Activated CD8-positive, alpha-beta memory T cell treated with anti-CD3 and anti-CD28 coated beads for 4 hours (primary cell): ENCODE measurements at places on chromosomes 4 and X.

DNA sequence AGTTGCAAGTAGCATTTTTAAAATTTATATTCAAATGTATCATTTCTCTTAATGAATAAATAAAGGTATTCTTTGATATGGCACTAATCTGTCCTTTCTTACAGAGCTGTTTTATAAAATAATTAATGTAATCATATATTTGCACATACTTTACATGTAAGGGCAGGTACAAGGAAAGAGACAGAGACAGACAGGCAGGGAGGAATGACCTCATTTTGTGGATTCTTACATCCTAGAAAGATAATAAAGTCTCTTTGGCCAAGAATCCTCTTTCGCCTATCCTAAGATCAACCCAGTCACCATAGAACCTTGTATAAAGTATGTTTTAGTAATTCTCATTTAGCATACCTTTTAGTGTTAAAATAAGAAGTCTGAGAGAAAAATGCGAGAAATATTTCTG, 98.5 kb upstream of the CTSO start:
- DNase-seq = no peak

- no peak for DNase-seq
Measured at GRCh38 chr4:120694973-120695372, 227.6 kb downstream of the PRDM5 start.

DNA sequence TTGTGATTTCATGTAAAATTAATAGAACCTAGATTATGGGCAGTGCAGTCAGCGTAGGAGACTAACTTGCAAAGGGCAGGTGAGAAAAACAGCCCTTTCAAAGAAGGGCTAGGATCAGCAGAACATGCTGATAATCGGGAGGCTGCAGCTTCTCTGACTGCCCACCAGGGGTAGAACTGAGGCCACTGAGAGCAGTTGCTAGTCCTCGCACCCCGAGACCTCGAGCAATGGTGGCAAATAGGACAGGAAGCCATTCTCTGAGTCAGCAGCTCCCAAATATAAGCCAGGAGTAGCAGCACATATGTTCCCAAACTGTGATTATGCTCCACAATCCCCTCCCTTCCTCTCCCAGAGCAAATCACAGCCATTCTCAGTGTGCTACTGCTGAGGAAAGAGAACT, 186.5 kb downstream of the MSL3 start:
- no peak for DNase-seq

DNA sequence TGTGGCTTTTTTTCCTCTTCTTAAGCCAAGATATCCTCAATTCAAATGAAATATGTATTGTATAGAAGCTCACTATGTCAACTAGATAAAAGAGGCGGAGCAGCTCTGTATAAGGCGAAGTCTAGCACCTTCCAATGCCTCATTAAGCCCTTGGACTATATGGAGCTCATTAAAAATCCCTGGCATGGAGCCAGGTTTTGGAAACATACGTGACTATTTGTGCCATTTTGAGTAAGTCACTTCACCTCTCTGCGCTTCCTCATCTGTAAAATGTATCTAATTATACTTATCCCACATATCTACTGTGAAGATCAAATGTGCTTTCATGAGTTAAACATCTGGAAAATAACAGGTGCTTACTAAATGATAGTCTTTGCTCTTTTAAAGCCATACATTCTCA, 57.2 kb downstream of the YIPF6 start:
- no peak for DNase-seq

- no peak for DNase-seq
Measured at GRCh38 chrX:110317061-110317819, 645 bp downstream of the AMMECR1 start.

DNA sequence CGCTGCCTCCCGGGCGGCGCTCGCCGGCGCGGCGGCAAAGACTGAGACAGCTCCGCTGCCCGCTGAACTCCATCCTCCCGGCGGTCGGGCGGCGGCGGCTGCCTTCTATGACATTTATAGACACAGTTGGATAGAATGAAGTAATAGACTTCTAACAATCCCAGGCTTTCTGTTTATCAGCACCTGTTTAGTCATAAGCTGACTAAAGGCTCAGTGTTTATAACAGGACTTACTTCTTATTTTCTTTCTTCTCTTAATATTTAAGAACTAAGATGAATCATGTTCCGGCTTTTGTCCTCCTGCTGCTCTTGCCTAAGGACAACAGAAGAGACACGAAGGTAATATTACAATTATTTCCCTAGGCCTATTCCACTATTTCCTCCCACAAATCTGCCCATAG, 3.9 kb downstream of the ARL13A start:
- no peak for DNase-seq

GRCh38 chrX:113726466-113726865, 857.4 kb upstream of the HTR2C start:
- DNase-seq = no peak

DNA sequence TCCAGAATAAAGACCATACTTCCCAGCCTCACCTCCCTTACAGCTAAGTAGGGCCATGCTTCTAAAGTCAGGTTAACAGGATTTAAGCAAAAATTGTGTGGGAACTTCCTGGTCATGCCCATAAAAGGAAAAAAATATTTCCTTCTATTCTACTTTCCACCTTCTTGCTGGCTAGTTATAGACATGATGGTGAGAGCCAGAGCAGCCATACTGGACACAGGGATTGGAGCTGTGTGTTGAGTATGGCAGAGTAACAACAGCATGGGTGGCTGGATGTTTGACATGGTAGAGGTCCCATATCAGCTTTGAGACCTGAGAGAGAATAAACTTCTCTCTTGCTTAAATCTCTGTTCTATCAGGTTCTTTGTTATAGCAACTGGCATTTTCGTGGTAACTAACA, 15.1 kb upstream of the CBR4 start:
- no peak for DNase-seq

DNA sequence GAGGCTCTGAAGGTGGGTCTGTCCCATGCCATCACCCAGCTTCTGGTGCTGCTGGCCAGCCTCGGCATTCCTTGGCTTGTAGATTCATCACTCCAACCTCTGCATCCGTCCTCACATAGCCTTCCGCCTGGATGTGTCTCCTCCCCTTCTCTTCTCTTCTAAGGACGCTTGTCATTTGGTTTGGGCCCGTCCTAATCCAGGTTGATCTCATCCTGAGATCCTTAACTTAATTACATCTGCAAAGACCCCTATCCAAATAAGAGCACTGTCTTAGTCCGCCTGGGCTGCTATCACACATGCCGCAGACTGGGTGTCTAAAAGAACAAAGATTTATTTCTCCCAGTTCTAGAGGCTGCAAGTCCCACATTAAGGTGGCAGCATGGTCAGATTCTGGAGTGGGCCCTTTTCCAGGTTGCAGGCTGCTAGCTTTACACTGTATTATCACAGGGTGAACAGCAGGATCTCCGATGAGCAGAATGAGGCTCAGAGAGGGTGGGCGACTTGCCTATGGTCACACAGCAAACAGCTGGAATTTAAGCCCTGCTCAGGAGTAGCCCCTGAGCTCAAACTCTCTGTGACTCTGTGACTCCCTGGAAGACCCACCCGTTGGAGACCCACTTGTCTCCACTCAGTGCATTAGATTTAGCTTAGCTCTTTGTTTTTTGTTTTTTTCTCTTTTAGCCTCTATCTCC, 113.1 kb downstream of the STK32B start:
- no peak for DNase-seq

DNA sequence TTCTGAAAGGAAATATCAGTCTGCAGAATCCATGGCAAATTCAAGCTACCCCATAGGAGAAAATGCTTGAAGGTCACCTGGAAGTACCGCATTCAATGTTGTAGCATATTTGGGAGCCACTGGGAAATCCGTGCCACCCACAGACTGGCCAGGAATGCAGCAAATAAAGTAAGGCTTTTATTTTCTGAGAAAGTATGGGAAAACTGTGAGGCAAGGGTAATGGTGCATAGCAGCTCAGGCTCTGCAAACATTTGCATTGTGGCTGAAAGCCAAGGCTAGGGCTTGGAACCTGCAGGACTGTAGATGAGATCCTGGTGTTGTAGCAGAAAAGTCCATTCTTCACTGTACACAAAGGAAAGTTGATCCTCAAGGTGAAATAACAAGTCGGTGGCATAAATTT, 450.9 kb upstream of the NR3C2 start:
- DNase-seq = no peak

DNA sequence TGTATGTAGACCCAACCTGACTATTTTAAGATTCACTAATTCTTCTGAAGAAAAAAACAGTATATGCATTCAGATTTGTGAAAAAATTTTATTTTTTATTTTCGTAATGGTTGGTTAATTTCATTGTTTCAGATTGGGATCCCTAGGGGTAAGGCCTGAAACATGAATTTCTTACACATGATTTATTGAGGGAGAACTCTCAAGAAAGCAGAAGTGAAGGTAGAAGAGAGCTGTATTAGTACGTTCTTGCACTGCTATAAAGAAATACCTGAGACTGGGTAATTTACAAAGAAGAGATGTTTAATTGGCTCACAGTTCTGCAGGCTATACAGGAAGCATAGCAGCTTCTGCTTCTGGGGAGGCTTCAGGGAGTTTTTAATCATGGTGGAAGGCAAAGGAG, 611.9 kb upstream of the TECRL start:
- no peak for DNase-seq

DNA sequence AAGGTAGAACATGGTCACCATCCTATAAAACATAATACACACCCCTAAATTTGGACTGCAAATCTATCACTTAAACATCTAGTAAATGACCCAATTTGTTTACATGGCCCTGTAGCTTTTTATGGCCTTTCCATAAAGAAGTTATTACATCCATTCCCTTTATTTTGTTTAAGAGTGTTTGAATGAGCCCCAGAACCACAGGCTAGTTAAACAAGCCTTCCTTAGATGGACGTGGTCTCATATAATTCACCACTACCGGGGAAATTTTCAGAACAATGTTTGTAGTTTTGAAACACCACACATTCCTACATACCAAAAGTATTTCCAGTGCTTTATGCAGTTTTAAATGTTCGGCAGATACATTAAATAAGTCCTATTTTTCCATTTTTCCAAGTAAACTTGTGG, 12.3 kb downstream of the PDGFC start:
- DNase-seq = no peak

DNA sequence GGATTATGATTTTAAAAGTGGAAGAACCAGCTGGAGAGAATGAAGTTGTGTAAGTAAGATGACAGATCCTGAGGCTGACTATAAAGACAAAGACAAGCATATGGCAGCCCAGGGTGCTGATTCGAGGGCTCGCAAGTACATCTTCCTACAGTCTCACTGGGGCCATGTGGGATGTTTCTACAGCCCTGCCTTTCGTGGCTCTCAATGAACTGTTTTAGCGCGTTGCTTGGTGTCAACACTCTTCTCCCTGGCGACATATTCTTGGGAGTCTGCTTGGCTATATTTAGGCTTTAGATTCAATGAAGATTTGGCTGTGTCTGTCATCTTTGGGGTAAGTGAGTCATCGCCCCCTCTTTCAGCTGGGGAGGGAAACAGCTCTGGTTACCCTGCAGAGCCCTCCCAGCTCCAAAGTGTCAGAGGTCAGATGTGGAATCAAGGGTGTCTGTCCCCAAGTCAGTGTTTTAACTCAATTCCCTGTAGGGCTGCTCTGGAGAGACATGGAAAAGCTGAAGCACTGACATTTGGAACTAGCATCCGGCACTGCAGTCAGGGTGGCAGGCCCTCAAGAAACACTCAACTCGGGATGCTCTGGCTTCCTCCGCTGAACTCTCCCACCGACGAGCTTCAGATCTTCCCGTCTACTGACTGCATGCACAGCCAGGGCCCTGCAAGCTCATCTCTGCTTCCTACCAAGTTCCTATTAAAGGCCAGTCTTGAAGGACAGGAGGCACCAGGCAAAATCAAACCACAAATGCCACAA, 65.7 kb downstream of the GATB start:
- no peak for DNase-seq

GRCh38 chr4:176238157-176238610, 30.8 kb downstream of the ASB5 start:
- DNase-seq = no peak

DNA sequence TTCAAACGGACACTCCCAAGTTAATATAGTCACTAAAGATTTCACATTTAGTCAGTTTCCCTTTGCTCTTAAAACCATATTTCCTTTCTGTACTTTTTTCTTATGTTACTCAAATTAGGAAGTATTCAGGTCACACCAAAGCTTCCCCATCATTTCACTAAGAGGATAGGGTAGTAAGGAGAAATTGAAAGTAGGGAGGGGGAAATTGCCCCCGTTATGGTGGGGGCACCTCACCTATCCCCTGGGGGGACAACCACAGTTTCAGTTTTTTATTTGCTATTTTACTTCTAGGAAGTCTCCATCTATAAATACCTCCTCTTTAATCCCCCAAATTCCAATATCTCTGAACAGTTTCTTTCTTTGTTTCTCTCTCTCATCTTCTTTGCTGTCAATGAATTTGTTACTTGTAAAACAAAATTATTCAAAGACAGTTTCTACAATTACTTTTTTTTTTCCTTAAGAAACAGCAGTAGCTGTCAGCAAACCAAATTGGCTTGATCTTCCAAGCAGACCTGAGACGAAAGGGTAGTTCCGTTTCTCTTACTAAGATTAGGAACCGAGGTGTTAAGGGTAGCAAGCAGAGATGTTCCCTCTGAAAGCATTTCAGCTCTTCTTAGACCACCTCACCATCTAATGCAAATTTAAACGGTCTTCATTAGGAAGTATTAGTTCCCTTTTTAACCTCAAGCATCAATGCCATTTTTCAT, 160.2 kb upstream of the KLF3 start:
- DNase-seq = no peak

GRCh38 chrX:71998836-71999509, 88.3 kb downstream of the NHSL2 start:
- no peak for DNase-seq

DNA sequence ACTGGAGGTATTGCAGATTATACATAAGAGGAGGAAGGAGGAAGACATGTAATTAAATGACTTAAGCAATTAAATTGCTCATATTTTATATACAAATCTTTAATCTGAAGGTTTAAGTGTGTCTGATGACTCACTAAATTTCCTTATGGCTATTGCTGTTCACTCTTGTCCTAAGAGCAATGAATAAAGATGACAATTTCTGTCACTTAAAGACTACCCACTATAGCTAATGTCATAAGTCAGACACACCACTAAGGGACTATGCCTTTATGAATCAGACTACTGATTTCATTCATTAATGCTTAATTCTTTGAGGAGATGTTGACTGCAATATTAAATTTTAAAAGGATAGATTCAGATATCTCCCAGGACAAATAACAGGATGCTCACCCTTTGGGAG, 1514.7 kb downstream of the PCDH18 start:
- DNase-seq = no peak

DNA sequence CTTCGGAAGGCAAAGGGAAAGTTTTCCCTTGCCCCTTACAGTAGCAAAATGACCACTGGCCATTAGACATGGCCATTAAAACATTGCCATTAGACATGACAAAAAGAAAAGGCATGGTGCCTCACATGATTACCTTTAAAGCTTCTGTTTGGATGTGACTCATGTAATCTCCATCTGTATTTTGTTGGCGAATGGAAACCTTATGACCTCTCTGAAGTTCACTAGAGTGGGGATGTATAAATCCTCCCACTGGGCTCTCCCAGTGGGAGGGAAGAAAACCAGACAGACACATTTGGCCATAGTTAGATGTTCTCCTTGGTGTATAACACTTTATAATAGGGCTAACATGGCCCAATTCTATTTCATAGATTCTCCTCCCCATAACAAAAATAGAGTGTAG, 152.6 kb downstream of the MAGEB17 start:
- no peak for DNase-seq
